ENCODE measurements at places on chromosomes 5 and 9.
A peak's percentile ranks its signal among the peaks of the same experiment; 100 is the strongest.

DNA sequence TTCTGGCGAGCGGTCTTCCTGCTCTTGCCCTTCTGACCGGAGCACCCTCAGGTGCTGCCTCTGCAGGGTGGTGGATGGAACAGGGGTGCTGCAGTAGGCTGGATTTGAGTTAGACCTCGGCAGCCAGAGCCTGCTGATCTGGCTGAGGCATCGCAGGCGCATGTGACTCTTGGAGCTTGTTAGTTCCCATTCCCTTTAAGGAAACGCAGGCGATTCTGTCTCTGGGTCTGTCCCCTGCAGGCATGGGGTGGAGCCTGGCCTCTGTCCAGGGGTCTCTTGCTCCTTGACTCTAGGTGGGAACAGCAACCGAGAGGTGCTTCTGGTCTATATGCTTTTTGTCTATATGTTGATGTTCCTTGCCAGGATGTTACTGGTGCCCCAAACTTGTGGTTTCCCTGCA, 3.1 kb downstream of the WNK2 start:
- ATAC-seq, result no peak

DNA sequence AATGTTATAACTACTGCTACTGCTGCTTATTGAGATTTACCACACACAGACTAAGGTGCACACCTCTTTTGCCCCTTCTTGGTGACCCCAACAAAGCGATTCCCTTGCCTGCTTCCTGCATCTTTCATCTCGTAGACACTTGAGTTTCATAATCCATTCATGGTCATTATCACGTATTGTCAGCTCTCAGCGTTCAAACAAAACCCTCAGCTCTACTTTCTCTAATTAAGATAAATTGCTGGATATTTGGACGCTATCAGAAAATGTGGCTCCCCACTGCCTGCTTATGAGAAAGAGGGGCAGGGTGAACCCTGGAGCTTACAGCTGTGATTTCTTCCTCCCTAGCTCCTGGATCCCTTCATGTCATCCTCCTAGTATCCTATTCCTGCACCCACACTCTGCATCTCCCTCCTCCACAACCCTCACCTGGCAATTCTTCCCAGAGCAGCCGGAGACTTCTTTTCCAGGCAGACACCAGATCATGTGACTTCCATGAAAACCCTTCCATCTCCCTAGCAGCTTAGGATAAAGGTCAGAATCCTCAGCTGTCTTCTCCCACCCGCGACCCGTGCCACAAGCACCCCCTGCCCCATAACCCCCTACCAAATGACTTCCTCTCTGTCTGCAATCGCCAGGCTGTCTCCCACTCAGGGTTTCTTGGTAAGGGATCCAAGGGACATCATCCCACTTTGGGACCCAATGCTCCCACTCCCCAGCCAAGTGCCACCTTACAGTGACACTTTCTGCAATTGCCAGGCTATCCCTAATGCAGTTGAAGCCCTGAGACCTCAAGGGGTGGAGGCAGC, 146.5 kb downstream of the NSG2 start:
- ATAC-seq, result no peak

GRCh38 chr9:99239341-99240060, 17.4 kb downstream of the SEC61B start:
- ATAC-seq, result no peak

GRCh38 chr9:79885093-79885857, 313.5 kb downstream of the TLE4 start:
- no peak for ATAC-seq

DNA sequence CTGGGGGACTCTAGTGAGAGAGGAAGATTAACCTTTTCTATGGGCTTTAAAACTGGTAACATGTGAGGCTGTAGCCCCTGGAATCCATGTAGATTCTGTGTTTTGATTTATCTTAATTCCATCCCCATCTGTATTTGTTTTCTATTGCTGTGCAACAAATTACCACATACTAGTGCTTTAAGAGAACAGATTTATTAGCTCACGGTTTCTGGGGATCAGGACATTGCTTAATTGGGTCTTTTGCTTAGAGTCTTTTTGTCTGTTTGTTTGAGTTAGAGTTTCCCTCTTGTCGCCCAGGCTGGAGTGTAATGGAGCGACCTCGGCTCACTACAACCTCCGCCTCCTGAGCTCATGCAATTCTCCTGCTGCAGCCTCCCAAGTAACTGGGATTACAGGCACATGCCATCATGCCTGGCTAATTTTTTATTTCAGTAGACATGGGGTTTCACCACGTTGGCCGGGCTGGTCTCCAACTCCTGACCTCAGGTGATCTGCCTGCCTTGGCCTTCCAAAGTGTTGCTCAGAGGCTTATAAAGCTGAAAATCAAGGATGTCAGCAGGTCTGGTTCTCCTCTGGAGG, 29.9 kb upstream of the GNA14 start:
- ATAC-seq, result no peak

DNA sequence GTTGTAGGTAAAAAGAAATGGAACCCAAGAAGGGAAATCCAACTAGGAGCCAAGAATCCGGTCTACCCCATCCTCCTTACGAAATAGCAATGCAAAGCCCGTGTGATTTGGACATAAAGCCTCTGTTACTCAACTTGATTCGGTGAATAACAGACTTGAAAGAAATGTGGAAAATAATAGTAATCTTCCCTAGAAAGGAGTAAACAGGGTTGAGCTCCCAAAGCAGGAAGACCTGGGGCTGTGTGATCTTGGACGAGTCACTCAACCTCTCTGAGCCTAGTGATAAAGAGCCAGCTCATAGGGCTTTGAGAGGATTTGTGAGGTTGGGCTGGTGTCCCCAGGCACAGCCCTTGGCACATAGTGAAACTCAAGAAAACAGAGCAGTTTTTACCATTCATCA, 42.7 kb upstream of the IL17B start:
- ATAC-seq, result no peak

DNA sequence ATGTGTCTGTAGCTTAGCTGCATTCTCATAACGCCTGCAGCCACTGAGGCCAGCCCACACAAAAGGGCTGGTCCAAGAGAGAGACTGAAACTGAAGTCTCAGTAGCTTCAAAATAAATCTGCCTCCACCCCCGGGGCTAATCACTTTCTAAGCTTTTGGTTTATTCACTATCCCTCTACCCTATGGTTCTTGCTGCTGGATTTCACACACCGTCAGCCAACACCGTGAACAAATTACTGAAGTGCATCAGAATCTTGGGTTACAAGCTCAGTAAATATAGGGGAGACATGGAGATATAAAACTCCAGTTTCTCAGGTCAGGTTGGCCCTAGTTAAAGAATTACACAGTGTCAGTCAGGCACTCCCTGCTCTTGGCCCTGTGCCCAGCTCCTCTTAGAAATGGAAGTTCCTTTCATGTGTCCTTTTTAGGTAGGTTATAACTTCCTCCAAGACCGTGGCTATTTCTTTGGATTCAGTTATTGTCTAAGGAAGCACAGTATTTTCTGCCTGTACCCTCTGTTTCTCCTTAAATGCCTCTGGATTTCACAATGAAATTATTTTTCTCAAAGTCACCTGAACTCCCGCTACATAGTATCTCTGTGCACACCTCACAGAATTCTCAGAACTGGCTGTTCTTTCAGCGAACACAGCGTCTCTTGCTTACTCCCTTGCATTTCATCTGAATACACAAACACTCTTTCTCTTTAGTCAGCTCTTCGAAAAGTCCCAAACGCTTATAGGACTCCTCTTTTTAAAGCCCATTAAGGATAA, 112.5 kb downstream of the FAM174A start:
- peak; percentile 58 for ATAC-seq

- ATAC-seq, result peak; percentile 75
Observed at GRCh38 chr9:137459152-137459600, at the start of gene NSMF. Gene NSMF (minus strand): TSS chr9:137459334. CDS start chr9:137459102, 232 bp downstream.

DNA sequence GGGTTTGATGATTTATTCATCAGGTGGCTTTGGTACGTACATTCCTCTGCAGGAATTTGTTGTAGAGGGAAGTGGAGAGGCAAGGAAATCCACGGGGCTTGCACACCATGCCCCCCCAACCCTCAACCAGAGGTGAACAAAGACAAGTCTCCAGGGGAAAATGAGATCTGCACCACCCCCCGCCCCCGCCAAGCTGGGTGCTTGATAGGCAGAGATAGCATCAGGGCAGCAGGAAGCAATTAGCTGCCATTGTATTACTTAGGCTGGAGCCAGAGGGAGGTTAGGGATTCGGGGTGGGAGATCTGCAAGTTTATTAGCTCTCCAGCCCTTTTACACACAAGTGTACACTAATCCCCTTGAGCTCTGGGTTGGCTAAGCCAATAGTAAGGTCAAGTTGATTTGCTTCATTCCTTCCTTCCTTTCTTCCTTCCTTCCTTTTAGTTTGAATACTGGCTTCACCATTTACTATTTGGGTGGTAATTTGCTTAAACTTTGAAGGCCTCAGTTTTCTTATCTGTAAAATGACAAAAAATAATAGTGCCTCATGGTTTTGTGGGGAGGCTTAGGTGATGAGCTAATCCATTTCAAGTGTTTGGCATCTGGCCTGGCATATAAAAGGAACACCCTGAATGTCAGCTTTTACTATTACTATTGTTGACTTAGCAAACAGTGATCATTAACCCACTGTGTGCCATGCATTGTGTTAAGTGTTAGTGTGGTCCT, 34.1 kb downstream of the SPRY4 start:
- no peak for ATAC-seq

DNA sequence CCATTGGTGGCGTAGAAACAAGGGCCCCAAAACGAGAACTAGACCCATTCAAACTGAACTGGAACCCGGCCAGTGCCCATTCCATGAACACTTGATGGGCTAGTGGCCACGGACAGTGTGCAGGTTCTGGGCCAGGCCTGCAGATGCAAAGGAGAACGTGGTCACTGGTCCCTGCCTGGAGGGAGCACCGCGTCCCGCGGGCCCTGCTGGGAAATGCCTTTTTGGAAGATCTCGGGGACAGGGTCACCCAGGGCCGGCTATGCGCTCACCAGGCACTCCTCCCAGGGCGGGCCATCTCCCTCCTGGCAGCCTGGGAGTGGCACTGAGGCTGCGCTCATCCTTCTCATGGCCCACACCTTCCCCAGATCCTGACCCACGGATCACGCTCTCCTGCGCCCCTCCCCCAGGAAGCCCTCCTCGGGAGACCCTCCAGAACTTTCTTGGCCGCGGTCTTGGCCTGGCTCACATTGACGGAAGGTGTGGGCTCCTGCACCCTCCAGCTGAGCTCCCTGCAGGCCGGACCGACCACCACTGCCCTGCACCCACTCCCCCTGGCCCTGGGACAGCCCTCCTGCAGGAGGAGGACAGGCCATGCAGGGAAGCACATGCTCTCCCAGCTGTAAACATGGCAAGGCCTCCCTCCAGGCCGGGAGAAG, 2.8 kb upstream of the DIPK1B start:
- ATAC-seq, result no peak

DNA sequence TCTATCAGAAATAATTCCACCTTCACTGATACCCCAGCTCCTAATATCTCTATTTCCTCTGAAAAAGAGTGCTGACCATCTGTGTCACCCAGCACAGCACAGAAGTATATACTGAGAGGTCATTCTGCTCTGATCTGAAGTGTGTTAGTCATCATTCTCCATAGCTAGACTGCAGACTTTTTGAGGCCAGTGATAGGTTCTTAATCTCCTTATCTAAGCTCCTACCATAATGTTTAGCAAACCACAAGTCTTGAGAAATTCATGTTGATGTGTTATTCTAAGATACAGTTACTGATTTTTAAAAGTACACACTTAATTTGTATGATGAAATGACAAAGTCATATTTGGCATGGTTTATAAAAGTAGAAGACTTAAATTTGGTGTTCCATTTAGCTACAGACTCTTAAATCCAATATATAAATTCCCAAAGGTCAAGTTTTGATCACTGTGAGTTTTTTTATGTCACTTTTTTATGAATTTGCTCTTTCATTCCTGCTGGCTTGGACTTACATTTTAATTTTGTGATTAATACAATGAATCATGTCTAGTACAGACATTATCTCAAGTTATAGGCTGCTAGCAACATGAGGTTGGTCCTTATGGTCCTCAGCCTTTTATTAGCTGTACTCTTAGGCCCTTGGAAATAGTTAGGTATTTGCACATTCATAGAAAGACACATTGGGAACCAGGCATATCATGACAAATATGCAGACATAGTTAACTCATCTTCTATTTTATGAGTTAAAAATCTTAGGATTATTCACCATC, 380.8 kb downstream of the EBF1 start:
- ATAC-seq, result no peak

DNA sequence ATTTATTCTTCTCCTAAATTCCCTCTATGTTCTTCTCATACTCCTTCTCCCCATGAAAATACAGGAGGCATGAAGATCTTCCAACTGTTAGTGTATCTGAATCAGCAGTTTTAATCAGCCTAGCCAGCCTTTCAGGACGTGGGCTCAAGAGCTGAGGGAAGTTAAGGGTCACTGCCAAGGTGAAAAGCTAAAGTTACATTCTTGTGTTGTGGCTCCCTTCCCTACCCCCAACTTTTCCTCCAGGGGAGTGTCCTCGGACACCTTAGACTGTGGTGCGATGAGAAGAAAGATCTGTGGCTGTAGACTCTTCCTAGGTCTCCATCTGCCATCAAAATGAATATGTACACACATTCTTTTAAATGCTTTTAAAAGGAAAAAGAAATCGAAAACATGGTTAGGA, 4.2 kb downstream of the DMRT3 start:
- no peak for ATAC-seq

- ATAC-seq, result no peak
Observed at GRCh38 chr9:95920017-95920416, 44.5 kb downstream of the ERCC6L2 start.

DNA sequence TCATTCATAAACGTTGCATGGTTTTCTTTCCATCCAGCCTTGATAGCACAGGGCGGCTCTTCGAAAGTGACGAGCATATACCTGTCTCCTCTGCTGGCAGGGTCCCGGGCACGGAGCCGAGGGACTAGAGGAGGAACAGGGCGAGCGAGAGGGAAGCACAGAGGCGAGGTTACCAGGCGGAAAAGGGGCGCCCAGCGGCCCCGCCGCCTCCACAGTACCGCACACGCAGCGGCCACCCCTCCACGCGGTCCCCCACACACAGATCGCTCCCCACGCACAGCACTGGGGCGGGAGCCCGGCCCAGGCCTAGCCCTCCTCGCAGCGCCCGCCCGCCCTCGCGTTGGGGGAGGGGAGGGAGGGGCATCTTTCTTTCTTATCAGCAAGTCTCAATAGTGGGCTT, 296.6 kb upstream of the DAB2 start:
- ATAC-seq, result no peak

DNA sequence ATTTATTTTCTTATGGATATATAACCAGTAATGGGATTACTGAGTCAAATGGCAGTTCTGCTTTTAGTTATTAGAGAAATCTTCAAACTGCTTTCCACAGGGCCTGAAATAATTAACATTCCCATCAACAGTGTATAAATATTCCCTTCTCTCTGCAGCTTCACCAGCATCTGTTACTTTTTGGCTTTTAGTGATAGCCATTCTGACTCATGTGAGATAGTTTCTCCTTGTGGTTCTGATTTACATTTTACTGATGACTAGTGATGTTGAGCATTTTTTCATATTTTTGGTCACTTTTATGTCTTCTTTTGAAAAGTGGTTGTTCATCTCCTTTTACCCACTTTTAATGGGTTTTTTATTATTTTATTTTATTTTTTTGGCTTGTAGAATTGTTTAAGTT, 1290.3 kb upstream of the CDH9 start:
- no peak for ATAC-seq

- peak; percentile 10 for ATAC-seq
Observed at GRCh38 chr9:136886610-136887597, 588 bp downstream of the TRAF2 start.
